Activated CD4-positive, alpha-beta T cell treated with anti-CD3 and anti-CD28 coated beads, Interleukin-2, amount 50 U/mL, for 1 hour (primary cell): ENCODE measurements at places on chromosomes 7 and 10.

GRCh38 chr7:7641129-7641663 is 644 bp downstream of the UMAD1 start:
- no peak for DNase-seq

DNA sequence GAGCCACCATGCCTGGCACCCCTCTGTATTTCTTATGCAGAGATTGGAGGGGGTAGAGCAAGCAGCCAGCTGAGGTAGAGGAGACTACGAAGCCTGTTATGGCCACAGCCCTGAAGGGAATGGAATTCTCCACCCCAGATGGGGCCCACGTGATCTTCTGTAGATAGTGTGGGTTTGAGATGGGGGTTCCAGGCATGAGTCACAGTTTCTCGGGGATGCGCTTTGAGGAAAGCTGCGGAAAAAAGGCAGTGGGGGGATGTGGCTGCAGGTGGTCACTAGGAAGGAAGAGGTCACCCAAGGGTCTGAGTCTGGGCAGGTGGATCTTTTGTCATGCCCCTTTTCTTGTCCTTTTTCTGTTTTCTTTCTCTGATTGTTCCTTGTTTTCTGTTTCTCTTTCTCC is 11.5 kb downstream of the FAM131B start:
- no peak for DNase-seq

DNA sequence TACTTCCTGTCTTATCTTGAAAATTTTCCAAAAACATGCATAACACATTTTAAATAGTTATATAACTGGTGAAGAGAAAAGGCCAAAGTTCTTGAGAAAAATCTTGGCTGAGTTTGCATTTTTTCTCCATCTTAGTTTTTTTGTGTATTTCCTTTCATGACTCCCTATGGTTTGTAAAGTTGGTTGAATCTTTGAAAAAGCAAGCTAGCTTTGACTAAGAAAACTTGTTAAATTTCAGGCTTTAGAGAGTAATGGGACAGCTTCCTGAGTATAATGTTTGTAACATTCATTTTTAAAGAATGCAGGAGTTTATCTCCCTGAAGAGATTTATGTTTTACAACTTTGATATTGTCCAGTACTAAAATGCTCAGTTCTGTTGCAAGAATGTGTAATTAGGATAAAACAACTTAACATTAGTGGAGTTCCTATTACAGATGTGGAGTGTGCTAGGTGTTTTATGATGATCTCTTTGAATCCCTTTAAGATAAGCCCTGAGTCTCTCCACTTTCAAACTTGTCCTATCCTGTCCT is 11.1 kb upstream of the HERPUD2 start:
- no peak for DNase-seq

DNA sequence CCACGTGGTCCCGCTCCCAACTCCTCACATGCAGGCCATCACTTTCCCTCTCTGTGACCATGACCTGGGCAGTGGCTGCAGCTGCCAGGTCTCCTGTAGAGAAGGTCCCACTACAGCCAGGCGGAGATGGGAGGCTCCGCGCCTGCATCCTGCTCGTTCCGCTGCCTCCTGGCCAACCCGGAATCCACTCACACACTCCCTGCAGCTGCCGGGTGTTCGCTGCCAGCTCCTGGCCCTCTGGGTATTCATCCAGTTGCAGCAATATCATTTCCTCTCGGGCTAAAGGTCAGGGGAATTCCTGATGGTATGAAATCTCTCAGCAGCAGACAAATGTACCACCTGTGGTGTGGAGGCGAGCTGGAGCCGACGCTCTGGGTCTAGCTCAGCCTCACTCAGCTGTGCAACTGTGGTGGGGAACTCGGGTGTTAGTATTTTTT is 65.7 kb downstream of the TLL2 start:
- DNase-seq: no peak

- DNase-seq: no peak
These were observed 21.2 kb downstream of the PNLIP start for GRCh38 chr10:116566932-116567331.

DNA sequence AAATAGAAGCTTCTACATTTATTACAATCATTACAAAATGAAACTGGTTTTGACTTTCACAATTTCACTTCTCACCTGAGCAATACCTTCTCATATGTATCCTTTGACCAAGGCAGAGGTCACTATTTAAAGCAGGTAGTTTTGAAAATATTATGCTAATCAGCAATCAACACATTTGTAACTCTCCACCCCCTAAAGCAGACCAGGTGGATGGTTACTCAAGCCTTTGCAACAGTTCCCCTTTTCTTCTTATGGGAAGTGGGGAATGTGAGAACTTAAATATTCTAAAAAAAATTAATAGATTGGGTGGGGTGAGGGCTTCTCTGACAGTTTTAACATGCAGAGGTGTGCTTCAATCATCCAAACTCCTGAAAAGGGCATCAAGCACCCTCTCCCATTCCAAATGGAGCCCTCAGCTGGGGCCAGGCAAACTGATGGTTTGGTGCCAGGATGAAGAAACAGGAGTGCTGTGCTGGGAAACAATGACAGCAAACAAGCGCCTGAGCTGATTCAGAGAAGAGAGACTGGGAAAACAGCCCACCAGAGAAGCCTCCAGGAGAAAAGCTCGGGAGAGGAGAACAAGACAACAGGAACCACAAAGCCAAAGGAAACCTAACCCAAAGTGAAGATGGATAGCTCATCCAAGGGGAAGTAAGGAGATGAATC is 17.1 kb downstream of the RAPGEF5 start:
- DNase-seq: no peak

- no peak for DNase-seq
These were observed 38.0 kb downstream of the SNX10 start for GRCh38 chr7:26329520-26330255.

DNA sequence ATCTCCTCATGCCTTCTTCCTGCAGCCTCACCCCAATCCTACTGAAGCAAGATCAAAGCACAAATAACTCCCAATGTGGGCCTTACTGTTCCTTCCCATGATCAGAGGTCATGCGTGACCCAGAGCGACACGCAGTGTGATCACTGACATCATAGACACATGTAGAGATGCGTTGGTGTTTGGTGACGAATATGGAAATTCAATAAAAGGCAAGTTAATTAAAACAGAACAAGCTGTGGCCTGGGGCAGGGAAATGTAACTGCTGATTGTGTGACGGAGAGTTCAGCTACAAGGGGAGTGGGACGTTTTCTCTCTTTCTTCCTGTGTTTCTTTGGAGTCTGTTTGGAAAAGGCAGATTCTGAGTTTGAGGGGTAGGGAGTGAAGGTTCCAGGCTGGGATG is 34.8 kb upstream of the CARD11 start:
- no peak for DNase-seq

DNA sequence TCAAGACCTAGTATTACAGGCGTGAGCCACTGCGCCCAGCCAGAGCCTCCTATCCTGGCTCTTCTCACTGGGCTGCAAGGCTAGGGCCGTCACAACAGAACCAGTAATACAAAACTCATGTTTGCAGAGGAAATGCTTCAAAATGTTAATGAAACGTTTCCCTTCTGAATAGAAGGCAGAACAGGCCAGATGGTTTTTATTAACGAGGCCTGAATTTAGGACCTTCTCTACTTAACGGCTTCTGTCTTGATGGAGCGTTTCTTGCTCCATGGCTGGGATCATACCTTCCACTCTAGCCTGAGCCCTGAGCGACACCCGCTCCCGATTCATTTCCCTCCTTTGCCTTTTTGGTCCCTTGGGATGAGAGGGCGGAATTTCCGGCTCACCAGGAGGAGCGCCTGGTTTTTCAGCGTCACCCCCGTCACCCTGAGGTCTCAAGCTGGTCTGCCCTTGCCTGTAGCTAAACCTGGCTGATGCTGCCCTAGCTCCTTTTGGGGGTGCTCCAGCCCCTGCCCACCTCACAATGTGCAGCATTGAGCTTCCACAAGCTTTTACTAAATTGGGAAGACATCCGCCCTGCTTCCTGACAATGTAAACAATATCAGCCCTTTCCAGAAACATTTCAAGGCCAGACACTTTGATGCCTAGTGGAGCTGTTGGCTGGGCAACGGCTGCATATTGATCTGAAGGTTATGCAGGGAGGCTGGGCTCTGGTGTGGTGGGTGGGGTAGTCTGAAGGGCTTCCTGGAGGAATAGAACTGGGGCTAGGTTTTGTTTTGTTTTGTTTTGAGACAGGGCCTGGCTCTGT is 5.2 kb downstream of the CLIP2 start:
- no peak for DNase-seq

- DNase-seq: no peak
These were observed 453.2 kb downstream of the GRM8 start for GRCh38 chr7:126799541-126799940.

GRCh38 chr7:81211204-81211933 is 292.5 kb upstream of the SEMA3C start:
- no peak for DNase-seq

DNA sequence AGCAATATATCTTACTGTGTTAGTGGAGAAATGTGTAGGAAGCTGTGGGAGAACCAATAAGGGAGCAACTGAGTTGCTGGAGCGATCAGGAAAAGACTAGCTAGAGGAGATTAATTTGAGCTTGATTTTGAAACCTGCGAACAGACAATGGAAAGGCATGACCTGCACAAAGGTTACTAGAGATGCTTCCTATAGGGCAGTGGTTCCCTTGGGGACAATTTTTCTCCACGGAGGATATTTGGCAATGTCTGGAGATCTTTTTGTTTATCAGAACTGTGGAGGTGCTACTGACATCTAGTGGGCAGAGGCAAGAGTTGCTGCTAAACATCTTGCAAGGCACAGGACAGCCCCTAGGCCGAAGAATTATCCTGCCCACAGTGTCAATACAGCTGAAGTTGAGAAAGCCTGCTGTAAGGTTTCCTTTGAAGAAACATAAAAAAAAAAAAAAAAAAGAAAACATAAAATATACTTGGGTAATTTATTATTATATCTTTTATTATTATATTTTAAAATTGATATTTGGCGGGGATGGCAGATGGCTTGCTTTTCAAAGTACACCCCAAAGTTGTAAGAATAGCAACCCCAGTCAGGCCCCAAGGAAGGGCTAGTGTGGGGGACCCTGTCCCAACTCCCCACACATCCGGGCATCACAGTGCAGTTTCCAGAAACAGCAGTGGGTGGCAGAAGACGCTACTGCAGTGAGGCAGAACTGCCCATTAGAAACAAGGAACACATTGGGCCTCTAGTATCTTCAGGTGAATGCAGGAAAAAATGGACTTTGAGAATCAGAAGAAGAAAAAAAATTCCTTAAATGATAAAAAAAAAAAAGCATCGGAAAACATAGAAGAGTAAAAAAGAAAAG is 481.6 kb downstream of the SH2D4B start:
- DNase-seq: no peak

GRCh38 chr7:133252506-133252857 is 396 bp upstream of the EXOC4 start:
- no peak for DNase-seq

DNA sequence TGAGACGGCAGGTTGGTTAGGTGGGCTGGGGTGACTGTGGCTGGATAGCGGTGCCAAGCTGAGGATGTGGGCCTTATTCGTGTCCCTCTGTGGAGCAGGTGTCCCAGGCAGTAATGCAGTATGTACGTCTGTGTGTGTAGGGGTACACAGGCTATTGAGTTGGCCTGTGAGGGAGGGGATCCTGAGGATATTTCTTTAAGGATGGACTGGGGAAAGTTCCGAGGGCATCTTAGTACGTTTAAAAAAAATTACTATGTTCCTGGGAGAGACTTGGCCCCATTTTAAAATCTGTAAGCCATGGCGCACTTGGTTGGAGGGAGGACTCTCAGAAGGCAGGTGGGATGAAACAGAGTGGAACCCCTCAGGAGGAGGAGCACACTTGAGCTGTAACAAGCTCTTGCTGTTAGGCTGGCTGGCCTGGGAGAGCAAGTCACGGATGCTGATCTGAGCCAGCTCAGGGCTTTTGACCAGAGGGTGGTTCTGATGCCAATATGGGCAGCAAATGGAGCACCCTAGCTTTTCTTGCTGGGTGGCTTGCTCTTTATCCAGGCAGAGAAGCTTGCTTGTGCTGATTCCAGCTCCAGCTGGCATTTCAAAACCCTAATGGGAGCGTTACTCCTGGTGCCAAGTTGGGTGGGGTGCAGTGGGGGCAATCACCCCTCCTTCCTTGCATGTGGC is 765 bp downstream of the WBP1L start:
- DNase-seq: no peak

- no peak for DNase-seq
These were observed 5.5 kb downstream of the FXYD4 start for GRCh38 chr10:43376828-43377423.

DNA sequence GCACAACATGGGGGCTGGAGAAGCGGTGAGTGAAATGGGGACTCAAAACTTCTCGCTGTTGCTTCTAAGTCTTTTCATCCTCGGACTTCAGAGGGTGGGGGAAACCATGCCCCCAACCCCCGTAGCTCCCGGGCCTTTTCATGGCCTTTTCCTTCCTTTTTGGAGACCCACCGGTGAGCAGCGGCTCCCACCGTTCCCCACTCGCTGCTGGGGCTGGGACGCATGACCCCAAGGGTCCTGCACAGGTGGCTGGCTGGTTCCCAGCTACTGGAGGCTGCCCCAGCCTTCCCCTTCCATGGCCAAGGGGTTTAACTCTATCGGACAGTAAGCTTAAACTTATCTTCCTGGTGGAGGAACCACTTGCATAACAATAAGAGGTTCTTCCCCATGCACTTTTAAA is 194.3 kb upstream of the FERD3L start:
- no peak for DNase-seq

- no peak for DNase-seq
These were observed 510 bp upstream of the TRPV5 start for GRCh38 chr7:142934056-142934455.

GRCh38 chr7:84194484-84195271 is at the start of gene SEMA3A:
Gene SEMA3A (minus strand): TSS chr7:84194789. CDS start chr7:84194586, 203 bp downstream.
- DNase-seq: peak; percentile 0

DNA sequence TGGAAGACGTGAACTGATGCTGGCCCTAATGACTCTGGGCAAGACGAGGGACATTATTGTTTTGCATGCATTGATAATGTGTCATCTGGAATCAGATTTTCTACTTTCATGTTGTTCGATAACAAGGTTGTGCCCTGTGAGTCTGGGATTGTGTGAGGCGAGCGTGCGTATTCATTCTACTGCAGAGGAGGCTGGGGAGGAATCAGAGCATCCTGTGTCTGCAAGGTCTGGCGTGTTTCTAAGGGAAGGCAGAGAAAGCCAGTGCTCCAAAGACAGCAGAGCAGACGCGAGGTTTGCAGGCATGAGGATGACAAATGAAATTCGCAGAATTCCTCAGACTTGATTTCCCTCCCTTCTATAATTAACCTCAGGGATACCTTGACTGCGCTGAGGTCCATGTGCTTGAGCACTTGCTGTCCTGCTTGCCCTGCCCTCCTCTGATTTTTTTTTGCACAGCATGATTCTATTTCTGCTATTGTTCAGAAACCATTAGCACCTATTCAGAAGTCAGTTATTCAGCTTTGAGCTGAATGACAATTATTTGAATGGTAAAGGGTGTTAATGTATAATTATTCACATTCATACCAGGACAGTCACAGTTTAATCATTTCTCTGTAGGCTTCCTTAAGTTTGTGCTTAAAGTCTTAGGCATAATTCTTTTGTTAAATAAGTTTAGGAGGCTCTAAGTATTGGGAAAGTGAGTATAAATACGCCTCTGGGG is 233.6 kb downstream of the EBF3 start:
- DNase-seq: no peak

GRCh38 chr7:1268076-1268815 is 35.6 kb downstream of the UNCX start:
- DNase-seq: no peak
